ENCODE measurements at places on chromosomes 7 and 10. TPM values are rescaled to one million over a fixed set of nuclear protein-coding genes. Genes with fewer than 3 reads are reported as not detected.

The TMEM225B gene
- 1.1 TPM for total RNA-seq

The ASB10 gene
- not detected for total RNA-seq

The LGI1 gene
- total RNA-seq = 11.2 TPM

The TDRD1 gene
- total RNA-seq = 0.53 TPM

GRCh38 chr7:157651366-157652160 is 314.8 kb downstream of the DNAJB6 start:
- no peak for DNase-seq

GRCh38 chr10:122207163-122207562 is 63.9 kb upstream of the BTBD16 start:
- no peak for DNase-seq

DNA sequence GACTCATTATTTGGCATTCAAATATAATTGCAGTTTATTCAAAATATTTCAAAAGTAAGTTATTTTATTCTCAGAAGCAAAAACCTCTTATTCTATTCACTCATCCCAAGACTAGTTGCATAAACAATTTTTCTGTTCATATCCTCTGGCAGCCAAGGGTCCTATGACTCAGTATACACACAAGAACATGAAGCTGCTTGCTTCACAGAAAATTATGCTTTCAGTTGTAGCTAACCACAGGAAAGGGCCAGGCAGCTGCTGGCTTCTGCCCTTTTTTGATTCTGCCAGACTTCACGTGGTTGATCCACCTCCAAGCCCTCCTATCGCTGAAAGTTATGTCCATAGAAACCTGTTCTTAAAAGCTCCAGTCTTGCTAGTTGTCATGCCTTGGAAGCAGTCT is 108.8 kb downstream of the ABCA13 start:
- no peak for DNase-seq

DNA sequence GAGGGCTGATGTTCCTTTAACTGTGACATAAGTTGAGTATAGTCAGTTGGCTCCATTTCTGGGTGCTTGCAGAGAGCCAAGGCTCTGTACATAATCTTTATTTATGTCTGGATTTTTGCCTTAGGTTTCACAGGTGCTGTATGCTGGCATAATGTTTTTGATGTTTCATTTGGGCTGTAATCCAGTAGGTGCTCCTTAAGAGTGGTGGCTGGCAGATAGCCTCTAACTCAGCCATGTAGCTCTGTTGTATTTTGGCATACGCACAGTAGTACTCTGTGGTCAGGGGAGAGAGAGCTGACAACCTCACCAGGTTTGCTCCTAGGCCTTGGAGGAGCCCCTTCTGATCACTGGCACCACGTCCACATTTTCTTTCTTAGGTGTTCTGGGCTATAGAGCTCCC is 61.1 kb downstream of the RNF133 start:
- no peak for DNase-seq

GRCh38 chr10:24467136-24467535 is 256.6 kb downstream of the ARHGAP21 start:
- DNase-seq = no peak

DNA sequence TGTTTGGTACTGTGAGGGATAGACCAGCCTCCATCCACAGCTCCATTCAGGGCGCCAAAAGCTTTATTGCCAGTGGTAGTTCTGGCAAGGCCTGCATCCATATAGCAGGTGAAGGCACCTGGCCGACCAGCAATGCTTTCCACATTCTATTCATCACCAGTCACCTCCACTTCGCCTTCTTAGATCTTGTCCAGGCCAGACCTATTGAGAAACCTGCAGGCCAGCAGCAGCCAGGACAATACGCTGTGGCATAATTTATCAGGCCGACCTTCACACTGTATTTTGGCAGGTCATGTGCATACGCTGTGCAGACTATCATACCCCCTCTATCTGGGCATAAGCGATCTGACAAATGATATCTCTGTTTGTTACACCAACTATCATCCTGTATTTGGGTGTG is 15.2 kb upstream of the KNDC1 start:
- no peak for DNase-seq

DNA sequence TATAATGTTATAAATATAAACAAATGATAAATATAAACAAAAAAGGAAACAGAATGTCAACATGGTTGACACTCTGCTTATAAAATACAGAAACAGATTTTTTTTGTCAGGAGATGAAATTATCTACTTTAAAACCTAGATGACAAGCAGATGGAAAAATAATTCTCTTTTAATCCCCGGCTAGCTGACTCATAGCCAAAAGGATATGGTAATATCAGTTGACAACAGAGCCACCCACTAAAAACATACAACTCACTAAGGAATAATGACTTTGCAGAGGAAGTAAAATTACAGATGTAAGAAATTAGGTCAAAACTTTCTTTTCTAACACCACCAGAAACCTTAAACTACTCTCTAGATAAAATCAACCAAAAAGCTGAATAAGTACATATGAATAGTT is 131.1 kb upstream of the ABCB5 start:
- DNase-seq = no peak

Measured in urinary bladder (tissue), 4 donors.